Fibroblast of mammary gland (primary cell): ENCODE measurements at places on chromosomes 7 and 10.
A peak's percentile ranks its signal among the peaks of the same experiment; 100 is the strongest.

DNA sequence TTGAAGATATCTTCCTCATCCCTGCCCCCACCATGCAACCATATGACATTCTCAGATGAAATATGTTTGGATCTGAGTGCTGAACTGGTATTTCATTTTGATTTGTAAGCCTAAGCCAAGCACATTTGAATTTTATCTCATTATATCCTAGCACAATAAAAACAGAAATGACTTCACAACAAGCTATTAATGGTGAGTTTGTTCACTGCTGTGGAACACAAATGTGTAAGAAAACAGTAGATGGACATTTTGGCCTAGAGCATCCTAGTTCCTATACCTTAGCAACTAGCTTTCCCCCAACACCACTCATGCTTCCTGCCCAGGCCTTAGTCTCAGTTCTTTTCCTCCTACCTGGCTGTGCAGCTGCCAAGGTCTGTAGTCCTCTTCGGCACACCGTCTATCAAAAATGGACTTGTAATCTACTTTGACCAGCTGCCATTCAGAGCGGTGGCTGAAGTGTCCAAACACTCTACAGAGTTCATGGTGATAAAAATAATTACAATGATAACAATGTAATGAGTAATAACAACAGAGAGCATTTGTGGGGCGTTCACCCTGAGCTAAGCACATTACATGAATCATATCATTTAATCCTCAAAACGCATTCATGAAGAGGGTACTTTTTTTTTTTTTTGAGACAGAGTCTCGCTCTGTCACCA is 491.9 kb downstream of the SORCS1 start:
- no peak for DNase-seq

DNA sequence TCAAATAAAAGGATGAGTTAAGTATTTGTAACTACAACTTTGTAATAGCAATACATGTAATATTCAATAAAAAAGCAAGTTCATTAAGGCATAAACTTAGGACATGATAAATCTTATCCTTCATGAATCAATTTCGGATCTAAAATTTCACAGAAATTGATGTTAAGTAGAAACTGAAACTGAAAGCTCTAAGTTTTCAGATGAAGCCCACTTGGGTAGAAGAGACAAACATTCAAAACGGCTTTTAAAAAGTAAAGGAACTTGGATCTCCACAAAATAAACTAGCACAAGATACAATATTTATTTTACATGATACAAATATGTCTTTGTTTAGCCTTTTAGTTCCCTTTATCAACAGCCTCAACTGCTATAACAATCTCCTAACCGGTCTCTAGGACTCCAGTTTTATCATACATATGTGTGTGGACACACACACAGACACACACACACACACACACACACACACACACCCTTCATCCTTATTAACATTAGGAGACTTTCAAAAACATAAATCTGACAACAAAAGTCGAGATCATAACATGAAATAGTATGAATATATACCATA is 83.7 kb downstream of the USP6NL start:
- no peak for DNase-seq

- DNase-seq = no peak
Measured at GRCh38 chr10:117362313-117362712, 12.9 kb downstream of the PDZD8 start.

DNA sequence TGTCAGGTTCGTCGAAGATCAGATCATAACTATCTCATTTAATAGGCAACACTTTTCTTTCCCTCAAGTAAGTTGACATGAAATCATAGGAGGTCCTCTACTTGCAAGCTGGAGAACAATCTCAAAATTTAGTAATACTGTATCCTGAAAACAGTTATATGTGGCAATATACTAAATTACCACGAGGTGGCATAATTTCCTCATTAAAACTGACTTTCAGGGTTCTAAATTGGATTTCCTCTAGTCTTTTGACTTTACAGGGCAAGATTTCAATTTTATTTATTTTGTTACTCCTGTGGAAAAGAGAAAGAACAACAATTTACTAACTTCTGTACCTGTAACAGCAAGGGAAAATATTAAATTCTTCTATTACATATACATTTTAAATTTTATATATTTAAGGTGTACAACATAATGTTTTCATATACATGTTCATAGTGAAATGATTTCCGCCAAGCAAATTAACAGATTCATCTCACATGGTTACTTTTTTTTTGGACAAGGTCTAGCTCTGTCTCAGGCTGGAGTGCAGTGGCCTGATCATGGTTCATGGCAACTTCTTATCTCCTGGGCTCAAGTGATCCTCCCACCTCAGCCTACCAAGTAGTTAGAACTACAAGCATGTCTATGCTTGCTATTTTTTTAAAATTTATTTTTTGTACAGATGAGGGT is 53.4 kb upstream of the CYP2C18 start:
- DNase-seq = peak; percentile 32

- no peak for DNase-seq
Measured at GRCh38 chr7:74439541-74439940, 14.2 kb upstream of the GTF2IRD1 start.

DNA sequence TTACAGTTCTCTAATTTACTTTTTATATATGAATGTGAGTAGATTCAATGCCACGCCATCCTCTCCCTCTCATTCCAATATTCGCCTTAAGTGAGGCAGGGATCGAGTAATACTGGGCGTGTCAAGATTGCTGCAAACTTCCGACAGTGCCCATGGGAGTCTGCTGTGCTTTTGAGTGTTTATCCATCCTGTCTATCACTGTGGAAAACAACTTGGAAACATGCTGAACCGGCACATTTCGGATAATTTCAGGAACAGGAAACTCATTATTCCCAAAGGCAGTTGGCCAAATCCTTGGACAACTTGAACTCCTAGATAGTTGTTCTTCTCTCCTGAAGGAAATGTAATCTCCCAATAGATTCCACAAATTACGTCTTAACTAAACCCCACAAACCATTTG is 28.5 kb downstream of the PIP4K2A start:
- DNase-seq = peak; percentile 17

DNA sequence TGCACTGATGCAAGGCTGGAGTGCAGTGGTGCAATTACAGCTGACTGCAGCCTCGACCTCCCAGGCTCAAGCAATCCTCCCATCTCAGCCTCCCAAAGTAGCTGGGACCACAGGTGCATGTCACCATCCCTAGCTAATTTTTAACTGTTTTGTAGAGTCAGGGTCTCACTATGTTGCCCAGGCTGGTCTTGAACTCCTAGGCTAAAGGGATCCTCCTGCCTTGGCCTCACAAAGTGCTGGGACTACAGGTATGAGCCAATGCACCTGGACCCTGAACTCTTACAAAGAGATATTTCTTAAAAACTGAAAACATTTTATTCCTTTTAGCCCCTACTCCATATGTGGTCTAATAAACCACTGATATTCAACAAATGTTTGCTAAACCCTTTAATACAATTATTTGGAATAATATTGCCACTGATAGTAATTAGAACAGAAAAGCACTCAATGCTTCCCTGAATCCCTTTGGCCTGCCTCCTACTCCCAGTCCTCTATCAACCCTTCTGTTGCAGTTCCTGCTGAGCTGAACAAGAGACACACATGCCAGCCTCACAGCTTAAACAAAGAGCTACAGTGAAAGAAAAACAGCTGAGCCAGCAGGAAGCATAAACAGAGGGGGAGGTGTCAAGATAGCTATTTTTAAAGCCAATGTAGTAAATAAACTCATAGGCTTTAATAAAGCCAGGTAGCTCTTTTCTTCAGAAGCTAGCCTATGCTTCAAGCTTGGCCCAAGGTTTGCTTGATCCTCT is 7.0 kb upstream of the GNAI1 start:
- DNase-seq = no peak

GRCh38 chr7:116614499-116615262 is 57.3 kb upstream of the MET start:
- no peak for DNase-seq

GRCh38 chr10:100341953-100342626 is 4.9 kb upstream of the SCD start:
- peak; percentile 62 for DNase-seq

DNA sequence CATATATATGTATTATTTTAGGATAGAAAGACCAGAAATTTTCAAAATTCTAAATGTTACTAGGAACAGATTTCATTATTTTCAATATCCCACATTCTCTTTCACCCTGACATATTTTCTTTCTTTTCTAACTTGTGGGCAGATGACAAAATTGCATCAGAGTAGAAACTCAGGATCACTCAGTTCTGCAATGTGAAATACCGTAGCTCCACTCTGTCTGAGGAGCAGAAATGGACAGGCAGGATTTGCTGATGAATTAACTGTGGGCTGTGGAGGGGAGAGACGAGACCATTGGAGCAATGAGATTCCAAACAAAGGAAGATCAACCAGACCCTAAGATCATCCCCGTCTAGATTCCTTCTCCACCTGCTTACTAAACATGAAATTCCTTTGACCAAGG is 37.0 kb upstream of the SVOPL start:
- DNase-seq = no peak

GRCh38 chr7:69911337-69911736 is 313.1 kb downstream of the AUTS2 start:
- DNase-seq = no peak

GRCh38 chr10:13939391-13939790 is 352.6 kb downstream of the PRPF18 start:
- peak; percentile 30 for DNase-seq

DNA sequence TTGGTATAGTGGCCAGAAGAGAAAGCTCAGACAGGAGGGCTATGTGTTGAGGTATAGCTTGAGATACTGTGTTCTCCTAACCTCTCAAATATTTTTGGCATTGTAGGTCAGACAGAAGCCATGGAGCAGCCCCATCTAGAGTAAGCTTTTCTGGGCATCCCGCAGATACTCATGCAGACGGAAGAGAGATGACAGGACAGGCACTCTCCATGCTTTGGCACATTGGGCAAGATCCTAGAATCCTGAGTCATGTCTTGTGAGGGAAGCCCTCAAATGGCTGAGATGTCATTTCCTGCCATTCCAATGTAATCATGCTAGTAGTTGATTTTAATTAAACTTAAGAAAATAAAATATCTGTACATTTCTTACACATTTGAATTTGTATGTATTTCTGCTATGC is 16.8 kb upstream of the KIF20B start:
- peak; percentile 74 for DNase-seq

- peak; percentile 65 for DNase-seq
Measured at GRCh38 chr7:33250421-33250871, 121.1 kb downstream of the BBS9 start.

DNA sequence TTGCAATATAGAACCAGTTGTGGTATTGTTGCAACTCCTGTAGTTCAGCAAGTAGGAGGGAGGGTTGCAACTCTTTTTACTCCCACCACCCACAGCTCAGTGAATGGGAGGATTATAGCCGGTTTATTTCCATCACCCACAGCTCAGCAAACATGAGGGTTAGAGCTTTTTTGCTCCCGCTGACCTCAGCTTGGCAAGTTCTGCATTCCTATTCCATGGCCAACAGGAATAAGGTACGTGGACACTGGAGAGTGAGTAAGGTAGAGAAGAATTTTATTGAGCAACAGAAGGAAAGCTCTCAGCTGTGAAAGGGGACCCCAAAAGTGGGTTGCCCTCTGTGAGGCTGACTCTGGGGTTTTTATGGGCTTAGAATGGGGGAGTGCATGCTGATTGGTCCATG is 167.1 kb upstream of the SMIM30 start:
- DNase-seq = peak; percentile 7
